Fibroblast of lung (primary cell): ENCODE measurements at places on chromosomes 2 and 18. TPM values are rescaled to one million over a fixed set of nuclear protein-coding genes. Genes with fewer than 3 reads are reported as not detected.

GRCh38 chr2:209141142-209141541 lies 282.7 kb upstream of the MAP2 start:
- H3K27me3 ChIP-seq: no peaks in the 10 kb centered on the region
- no peaks in the 10 kb centered on the region for H3K36me3 ChIP-seq
- DNase-seq: no peak
- H3K27ac ChIP-seq: no peak overlapping the region

Gene SEH1L
- total RNA-seq: 40.6 and 43.9 TPM in 2 replicates

Gene CYP27A1
- total RNA-seq: 40.6 and 53.8 TPM in 2 replicates

Gene FEV
- not detected in 2 replicates for total RNA-seq

Gene NYAP2
- total RNA-seq: under 0.01 TPM in 1 of 2 replicates, not detected in the other

Gene RFX8
- total RNA-seq: 2.6 and 12.4 TPM in 2 replicates

DNA sequence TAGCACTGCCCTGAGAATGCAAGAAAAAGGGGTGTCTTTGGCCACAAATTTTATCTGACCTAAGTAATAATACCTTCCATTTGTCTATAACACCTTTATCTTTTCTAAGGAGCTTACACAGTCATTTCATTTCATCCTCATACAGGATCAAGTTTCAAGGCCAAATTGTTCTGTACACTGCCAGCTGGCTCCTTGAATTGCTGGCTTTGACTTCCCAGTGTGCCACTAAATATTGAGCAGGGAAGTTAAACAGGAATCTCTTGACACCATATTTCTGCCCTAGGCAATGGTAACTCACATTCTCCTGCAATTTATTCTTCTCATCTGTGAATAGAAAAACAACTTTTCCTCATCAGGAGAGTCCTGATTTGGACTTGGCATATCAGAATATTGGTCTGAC lies 195.1 kb upstream of the LRP1B start:
- no peak overlapping the region for H3K4me3 ChIP-seq
- no peak for DNase-seq
- H3K36me3 ChIP-seq: no peaks in the 10 kb centered on the region
- no peak overlapping the region for H3K27ac ChIP-seq
- no peaks in the 10 kb centered on the region for H3K4me1 ChIP-seq
- H3K27me3 ChIP-seq: no peaks in the 10 kb centered on the region

Gene NCKAP1
- total RNA-seq: 106 and 141 TPM in 2 replicates

Gene TEX44
- total RNA-seq: not detected in 2 replicates
